Activated T-helper 17 cell treated with anti-CD3 and anti-CD28 coated beads, Interleukin-2, amount 50 U/mL, for 72 hours (primary cell): ENCODE measurements at places on chromosomes 6 and 20.
A peak's percentile ranks its signal among the peaks of the same experiment; 100 is the strongest.

DNA sequence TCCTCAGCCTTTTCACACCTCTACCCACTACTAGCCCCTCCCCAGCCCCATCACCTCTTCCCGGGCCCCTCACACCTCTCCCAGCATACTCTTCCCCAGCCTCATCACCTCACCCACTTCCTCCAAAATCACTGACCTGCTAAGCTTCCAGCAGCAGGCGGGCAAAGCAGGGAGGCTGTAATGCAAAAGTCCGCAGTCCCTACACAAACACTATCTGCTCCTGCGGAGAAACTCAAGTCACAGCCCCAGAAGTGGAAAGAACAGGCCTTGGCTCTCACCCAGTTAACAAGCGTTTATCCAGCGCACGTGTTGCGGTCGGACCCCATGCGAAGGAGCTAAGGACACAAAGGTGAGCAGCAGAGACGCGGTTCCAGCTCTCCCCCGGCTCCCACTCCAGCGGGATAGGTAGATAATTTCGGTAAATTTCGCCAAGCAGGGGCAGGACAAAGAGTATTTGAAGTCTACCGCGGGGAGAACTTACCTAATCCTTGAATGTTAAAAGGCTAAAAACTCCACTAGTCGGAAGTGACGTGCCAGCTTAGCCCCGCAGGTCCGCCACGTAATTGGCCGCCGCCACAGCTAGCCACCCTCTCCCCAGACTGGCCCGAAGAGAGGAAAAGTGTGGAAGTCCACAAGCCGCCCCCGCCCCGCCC, 728 bp upstream of the TRIM39 start:
- ATAC-seq, result peak; percentile 61

DNA sequence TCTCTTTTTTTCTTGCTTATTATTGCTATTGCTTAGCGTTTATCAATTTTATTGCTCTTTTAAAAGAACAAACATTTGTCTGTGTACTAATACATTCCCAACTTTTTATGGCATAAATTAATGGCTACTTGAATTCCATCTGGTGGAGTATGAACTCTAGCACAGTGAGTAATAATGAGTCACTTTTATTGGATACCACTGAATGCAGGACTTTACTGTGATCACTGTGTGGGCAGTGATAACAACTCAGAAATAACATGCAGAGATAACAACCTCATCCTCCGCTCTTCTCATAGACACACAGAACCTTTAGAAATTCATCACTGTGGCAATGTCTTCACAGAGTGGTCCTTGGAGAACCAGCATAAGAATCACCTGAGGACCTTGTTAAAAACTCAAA, 174.9 kb upstream of the PRND start:
- ATAC-seq, result no peak

DNA sequence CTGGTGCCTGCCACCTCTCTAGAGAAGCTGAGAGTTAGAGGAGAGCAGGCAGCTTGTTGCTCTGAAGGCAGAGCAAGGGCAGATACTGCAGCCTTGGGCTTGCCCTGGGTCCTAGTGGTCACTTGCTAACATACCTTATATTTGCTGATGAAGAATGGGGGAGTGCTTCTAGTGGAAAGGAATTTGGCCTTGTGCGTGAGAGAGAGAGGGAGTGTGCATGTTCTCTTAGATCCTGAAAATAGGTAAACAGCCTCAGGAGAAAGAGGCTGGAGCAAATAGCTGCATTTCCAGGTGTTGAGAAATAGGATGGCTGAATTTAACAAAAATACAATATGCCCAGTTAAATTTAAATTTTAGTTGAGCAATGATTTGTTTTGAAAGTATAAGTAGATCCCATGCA, 724.5 kb upstream of the FLRT3 start:
- ATAC-seq, result no peak

DNA sequence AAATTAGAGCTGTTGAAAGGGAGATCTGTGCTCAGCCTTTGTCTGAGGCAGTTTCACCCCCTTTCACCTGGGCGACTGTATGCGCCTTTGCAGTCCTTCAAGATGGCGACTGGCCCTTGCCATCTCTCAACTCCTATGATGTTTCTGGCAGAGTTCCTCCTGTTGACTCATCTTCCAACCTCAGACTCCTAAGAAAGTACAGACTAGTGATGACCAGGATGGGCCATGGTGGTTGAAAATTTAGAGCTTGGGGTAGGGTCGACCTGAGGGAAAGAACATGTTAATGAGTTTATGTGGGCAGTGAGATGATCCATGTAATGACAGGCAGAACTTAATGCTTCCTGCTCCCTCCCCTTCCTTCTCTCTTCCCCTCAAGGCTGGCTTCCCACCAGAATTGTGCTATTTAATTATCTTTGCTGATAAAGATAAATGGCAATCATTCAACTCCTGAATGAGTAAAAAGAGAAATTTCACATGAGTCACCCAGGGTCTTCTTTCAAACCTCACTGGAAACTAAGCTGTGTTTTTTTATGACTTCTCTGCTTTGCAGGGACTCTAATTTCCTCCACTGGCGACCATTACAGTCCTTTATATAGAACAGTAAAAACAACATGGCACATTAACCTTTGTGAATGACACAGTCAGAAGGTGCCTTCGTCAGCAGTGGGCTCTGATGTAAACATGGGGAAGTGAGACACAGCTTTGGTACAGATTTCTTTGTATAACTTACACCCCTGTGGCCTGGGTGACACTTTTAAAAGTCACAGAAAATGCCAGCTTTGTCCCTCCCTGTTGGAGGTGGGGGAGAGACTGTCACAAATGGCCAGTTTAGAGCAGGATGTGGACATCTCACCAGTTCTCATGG, 103.5 kb downstream of the SCP2D1 start:
- no peak for ATAC-seq

- no peak for ATAC-seq
Measured at GRCh38 chr6:23964865-23965264, 161.2 kb upstream of the NRSN1 start.

DNA sequence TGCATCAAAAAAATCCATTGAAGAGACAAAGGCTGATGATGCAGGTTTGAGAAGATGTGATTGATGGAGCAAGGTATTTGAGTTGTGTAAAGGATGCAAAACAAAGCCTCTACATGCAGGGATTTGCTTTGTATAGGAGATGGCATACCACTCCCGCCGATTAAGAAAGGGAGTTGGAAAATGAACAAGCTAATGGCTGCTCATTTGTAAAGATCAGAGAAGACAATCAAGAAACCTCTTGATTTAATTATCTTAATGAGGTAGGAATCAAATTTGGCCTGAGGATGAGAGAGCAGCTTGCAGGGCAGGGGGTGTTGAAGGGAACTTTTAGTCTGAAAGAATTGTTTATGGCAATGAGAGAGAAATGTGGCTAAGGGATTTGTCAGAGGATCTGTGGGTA, 448.2 kb upstream of the ADGRB3 start:
- ATAC-seq, result no peak

GRCh38 chr20:40317156-40317790, 371.8 kb downstream of the MAFB start:
- no peak for ATAC-seq

GRCh38 chr6:83169511-83169910, 23.6 kb downstream of the PGM3 start:
- no peak for ATAC-seq

- no peak for ATAC-seq
Measured at GRCh38 chr20:46717818-46718541, 8.5 kb downstream of the SLC2A10 start.

DNA sequence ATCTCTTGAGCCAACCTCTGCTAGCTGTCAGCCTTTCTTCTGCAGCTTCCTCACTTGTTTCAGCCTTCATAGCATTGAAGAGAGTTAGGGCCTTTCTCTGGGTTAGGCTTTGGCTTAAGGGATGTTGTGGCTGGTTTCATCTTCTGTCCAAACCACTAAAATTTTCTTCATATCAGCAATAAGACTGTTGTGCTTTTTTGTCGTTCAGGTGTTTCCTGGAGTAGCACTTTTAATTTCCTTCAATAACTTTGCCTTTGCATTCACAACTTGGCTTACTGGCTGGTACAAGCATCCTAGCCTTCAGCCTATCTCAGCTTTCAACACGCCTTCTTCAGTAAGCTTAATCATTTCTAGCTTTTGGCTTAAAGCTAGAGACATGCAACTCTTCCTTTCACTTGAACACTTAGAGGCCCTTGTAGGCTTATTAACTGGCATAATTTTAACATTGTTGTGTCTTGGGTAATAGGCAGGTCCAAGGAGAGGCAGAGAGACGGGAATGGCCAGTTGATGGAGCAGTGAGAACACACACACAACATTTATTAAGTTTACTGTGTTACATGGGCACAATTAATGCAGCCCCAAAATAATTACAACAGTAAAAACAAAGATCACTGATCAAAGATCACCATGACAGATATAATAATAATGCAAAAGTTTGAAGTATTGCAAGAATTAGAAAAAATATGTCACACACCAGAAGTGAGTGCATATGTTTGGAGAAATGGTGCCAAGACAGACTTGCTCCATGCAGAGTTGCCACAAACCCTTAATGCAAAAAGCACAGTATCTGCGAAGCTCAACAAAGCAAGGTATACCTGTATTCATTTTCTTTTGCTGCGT, 98.6 kb downstream of the HIVEP1 start:
- ATAC-seq, result no peak

- ATAC-seq, result peak; percentile 62
Measured at GRCh38 chr20:13312300-13312699, 91.2 kb downstream of the ISM1 start.

- no peak for ATAC-seq
Measured at GRCh38 chr6:108578166-108578565, 17.4 kb downstream of the FOXO3 start.

GRCh38 chr6:31838968-31839367, 11.4 kb downstream of the HSPA1B start:
- ATAC-seq, result no peak

DNA sequence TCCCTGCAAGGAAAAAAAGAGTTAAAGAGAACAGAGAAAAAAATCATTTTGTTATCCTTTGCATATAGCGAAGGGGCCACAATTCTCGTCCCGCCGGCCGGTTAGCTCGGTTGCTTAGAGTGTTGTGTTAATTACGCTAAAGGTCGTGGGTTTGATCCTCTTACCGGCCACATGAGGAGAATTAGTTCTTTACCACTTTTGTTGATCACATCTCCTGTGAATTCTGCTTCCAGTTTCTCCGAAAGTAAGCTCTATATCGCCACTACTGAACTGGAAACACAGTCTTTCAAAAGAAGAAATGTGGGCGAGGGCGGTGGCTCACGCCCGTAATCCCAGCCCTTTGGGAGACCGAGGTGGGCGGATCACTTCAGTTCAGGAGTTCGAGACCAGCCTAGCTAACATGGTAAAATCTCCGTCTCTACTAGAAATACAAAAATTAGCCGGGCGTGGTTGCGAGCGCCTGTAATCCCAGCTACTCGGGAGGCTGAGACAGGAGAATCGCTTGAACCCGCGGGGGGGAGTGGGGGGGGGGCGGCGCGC, 13.4 kb downstream of the PRSS16 start:
- no peak for ATAC-seq

DNA sequence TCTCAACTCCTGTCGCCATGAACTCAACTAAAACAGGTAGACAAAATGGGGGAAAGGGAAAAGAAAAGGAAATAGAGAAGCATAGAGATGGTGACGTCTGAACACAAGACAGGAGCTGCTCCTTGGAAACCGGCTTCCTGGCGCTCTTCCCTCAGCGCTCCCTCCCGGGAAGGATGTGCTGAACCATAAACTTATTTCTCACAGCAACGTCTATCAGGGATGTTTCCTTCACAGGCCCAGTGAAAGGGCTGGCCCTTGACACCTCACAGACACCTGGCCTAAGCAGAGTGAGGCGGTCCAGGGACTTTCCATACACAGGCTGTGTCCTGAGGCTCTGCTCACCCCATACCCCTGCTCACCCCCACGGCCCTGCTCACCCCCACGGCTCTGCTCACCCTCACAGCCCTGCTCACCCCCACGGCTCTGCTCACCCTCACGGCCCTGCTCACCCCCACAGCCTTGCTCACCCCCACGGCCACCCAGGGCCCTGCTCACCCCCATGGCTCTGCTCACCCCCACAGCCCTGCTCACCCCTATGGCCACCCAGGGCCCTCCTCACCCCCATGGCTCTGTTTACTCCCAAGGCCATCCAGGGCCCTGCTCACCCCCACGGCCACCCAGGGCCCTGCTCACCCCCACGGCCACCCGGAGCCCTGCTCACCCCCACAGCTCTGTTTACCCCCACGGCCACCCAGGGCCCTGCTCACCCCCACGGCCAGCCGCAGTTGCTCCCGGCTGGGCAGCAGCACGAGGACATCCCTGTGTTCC, 653 bp downstream of the FRMD1 start:
- ATAC-seq, result no peak

GRCh38 chr6:99002831-99003230, 55.1 kb upstream of the FBXL4 start:
- no peak for ATAC-seq

GRCh38 chr6:20688710-20689500, 154.6 kb downstream of the CDKAL1 start:
- ATAC-seq, result peak; percentile 82

- no peak for ATAC-seq
Measured at GRCh38 chr6:85278466-85279035, 171.3 kb upstream of the NT5E start.

DNA sequence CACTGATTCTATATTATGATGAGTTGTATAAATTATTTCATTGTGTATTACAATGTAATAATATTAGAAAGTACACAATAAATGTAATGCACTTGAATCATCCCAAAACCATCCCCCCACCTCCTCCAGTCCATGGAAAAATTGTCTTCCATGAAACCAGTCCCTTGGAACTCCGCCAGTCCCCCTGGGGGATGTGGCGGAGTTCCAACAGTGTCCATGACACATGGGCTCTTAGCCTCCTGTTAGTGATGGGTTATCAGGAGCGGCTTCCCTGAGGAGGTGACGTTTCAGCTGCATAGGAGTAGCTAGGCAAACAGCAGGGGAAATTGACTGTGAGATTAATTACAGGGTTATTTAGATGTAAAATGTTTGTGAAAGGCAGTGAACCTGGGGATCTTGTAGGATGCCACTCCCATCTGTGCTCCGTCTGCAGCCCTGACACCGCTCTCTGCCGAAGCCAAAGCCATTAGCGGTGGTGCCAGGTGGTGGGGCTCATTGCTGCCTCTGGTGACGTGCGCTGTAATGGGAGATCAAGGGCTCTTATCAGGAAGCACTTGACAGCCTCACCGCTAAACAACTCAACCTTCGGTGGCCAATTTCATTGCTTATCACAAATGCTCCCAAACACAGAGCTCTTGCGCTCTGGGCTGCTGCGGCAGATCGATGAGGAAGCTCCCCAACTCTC, 81.6 kb upstream of the MC3R start:
- no peak for ATAC-seq

GRCh38 chr20:5342021-5342420, 25.3 kb upstream of the PROKR2 start:
- no peak for ATAC-seq

DNA sequence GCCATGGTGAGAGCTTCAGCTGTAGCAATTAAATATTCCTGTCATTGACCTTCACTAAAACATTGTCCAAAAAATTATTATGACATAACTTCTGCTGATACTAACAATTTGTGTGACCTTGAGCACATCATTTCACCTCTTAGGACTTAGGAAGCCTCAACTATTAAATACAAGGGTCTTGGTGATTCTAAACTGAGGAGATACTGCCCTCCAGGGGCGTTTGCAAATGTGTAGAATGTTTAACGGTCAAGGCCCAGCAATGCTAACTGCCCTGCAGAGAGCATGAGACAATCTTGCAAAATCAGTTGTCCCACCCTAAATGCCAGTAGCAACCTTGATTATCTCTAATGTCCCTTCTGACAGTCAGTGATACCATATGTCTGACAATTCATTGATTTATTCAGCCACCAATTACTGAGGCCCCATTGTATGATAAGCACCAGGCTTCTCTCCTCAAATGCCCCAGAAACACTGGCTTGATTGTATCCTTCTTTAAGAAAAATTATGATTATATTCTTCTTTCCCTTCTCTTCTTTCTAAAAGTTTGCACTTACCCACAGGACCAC, 284.1 kb upstream of the PLN start:
- no peak for ATAC-seq
